Tibial nerve (tissue), 4 donors: ENCODE measurements at places on chromosomes 12 and 14.
A peak's percentile ranks its signal among the peaks of the same experiment; 100 is the strongest.

DNA sequence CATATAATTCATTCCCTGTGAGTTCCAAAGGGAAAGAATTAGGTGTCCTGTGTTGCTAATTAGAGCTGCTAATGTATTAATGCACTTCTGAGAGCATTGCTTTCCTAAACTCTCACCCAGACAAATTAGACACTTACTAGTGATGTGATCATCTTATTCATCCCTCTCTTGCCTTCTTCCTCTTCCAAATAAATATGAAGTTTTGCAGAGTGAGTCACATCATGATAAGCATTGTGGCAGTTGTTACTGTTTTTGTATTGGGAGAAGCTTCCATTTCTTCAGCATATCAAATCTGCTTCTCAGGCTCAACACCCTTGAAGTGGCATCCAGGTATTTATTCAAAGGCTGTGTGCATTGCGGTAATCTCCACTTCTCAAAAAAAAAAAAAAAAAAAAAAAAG, 37.3 kb upstream of the E2F7 start:
- DNase-seq: no peak

DNA sequence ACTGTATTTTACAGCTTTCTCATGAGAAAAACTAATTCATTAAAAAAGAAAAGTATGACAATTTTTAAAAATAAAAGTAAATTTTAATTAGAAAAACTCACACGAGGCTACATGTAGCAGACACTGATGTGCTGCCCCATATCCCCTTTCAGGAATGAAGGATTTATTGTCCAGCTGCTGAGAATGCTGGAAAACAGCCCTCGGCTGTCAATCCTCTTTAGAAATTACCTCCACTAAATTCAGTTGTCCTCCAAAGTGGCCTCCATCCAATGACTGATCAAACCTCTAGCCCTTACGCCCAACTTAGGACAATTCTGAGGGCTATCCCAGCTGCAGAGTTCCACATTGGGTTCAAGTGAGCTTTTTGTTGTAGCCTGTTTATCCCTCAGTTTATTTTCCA, 29.8 kb upstream of the AP4S1 start:
- no peak for DNase-seq

- DNase-seq: no peak
Observed at GRCh38 chr12:98352218-98352811, 163.1 kb upstream of the TMPO start.

DNA sequence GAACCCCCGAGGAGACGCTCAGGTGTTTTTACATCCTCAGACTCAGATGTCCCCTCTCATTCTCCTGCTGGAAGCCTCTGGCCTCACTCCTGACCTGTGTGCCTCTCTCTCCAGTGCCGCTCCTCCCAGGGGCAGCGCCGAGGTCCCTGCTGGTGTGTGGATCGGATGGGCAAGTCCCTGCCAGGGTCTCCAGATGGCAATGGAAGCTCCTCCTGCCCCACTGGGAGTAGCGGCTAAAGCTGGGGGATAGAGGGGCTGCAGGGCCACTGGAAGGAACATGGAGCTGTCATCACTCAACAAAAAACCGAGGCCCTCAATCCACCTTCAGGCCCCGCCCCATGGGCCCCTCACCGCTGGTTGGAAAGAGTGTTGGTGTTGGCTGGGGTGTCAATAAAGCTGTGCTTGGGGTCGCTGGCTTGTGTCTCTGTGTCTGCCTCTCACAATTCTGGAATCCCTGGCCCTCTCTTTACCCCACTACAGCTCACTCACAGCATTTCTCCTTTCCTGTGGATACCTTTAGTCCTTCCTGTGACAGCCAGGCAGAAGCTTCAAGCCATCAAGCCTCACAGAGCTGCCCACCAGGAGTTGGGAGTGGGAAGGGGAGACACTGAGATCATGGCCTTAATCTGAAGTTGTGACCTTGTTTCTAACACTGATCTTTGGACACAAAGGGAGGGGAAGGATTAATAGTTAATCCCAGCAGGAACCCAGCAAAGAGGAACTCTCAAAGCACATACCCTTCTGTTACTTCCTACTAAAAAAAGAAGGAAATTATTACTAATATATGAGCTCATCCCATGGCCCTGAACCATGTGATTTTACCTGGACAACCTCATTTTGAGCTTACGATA, 1.1 kb upstream of the SOAT2 start:
- DNase-seq: no peak

GRCh38 chr12:94427501-94428381, 31.9 kb downstream of the CEP83 start:
- peak; percentile 49 for DNase-seq

GRCh38 chr14:54654605-54655004, 87.7 kb downstream of the SAMD4A start:
- no peak for DNase-seq

DNA sequence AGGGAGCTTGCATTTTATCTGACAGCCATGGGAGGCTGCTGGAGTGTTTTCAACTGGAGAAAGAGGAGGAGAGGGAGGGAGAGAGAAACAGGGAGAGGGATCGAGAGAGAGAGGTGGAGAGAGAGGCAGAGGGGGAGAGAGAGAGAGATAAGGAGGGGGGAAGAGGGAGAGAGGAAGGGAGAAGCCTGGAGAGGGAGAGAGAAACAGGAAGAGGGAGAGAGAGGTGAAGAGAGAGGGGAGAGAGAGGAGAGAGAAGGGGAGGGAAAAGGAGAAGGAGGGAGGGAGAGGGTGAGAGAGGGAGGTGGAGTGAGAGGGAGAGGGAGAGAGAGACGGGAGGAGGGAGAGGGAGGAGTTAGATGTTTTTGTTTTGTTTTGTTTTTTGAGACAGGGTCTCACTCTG, 45.6 kb downstream of the DNAH10 start:
- no peak for DNase-seq

- no peak for DNase-seq
Observed at GRCh38 chr12:24780697-24781368, 168.1 kb downstream of the BCAT1 start.

DNA sequence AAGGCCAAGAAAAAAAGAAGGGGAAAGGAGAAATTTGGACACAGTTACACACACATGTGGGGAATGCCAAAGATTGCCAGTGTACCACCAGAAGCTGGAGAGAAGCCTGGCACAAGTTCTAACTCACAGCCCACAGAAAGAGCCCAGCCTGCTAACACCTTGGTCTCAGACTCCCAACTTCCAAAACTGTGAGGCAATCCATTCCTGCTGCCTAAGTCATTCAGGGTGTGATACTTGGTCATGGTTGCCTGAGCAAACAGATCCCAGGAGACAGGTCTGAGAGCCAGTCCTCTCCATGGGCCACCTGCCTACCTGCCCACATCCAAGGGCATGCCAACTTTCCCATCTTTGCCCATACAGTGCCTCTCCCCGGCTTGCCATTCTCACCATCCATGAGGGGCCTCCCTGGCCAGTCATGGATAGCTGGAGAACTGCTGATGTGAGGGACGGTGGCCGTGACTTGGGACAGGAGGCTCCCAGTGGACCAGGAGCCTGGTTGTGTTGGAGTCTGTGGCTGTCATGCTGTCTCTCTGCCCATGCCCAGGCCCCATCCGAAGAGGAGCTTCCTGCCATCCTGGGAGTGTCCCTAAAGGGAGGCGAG, 198.0 kb upstream of the RTL1 start:
- DNase-seq: no peak

DNA sequence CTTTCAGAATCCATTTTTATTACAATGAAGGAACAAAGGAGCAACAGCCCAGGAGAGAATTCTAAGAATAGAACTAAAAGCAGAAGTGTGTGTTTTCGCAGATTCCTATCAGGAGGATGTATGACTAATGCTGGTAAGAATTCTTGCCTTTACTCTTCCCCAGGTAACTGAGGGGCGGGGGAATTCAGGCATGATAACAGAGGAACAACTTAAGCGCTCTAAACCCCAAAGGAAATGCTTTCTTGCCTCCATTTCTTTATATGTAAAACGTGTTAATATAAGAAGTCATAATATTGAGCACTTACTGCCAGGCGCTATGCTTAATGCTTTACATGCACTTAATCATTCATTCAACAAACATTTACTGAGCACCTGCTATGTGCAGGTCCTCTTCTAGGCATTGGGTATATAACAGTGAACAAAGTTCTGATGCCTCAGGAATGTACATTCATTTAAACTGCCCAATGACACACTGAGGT, 4.5 kb downstream of the HCAR1 start:
- DNase-seq: no peak

DNA sequence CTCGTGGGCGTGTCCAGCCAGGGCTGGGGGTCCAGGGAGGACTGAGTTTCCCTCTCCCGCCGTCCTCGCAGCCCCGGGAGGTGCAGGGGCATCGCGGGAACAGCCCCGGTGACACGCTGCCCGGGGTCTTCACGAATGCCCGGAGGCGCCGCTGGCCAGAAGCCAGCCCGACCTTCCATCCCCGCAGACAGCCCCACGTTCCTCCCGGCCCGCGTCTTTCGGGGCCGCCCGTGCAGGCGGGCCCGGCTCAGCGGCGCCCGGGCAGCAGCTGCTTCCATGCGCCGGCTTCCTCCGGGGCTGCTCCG, 827 bp upstream of the TEDC1 start:
- DNase-seq: no peak

DNA sequence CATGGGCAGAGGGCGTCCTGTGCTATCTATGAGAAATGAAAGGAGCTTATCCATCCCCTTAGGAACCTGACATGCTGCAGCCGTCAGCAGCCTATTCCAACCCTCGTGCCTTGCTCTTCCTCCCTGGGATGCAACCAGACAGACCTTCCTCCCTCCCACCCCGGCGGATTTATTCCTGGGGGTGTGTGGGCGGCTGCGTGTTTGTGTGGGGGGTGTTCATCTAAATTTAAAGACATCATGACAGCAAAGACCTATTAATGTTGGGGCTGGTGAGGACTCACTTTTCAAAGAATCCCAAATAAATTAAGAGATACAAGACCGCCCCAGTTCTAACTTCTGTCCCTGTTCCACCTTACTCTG, 52.0 kb downstream of the WSCD2 start:
- DNase-seq: no peak

GRCh38 chr12:66397574-66398290, 95.4 kb downstream of the HELB start:
- DNase-seq: no peak

GRCh38 chr12:24979976-24980730, 31.3 kb upstream of the BCAT1 start:
- DNase-seq: no peak

DNA sequence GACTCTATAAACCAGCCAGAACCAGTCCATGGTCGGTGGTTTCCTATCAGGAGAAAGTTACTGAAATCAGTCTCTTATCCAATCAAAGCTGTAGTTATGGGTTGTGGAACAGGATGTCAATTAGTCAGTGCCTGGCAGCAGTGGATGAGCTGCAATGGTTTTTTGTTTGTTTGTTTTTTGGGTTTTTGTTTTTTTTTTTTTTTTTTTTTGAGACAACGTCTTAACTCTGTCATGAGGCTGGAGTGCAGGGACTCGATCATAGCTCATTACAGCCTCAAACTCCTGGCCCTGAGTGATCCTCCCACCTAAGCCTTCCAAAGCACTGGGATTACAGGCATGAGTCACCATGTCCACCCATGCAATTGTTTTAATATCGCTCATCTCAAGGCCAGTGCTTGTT, 113.3 kb upstream of the CAND1 start:
- no peak for DNase-seq

DNA sequence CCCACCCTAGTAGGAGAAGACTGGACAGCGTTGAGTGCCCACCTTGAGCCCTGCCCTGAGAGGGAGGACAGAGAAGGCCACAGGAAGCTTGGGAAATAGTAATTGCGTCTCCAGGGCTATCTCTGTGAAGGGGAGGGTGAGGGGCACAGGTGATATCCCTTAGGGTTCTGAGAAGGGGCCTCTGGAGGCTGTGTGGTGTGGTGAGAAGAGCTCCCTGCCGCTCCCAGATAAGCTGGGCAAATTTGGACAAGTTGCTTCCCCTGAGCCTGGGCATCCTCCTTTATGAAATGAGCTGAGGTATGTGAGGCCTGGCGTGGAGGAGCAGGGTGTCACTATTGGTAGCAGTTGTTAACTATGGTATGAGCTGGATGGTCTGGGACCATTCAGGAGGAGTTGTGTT, 23.5 kb upstream of the LRP1-AS start:
- no peak for DNase-seq

GRCh38 chr12:116320791-116321217, 43.3 kb upstream of the MED13L start:
- no peak for DNase-seq

GRCh38 chr14:104586832-104587620, 7.5 kb downstream of the C14orf180 start:
- DNase-seq: no peak

DNA sequence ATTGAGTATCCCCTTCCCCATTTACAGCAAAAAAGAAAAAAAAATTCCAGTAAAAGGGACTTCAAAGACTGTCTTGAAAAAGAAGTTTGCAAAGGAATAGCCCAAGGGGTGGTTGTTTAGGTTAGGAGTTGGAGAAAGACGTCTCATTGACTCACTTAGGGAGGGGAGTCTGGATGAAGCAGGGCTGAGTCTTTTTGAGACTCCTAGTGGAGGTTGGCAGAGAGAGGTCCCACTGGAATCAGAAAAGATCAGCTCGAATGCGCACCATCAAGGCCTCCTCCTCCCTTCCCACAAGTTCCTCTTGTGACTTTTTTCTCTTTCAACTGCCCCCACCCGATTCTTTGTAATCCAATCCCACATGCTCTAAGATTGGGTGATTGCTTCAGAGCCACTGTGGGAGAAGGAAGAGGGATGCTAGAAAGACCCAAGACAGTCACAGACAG, 1.9 kb downstream of the ARHGEF40 start:
- DNase-seq: peak; percentile 59

- no peak for DNase-seq
Observed at GRCh38 chr12:59928416-59928815, 332.6 kb downstream of the SLC16A7 start.

DNA sequence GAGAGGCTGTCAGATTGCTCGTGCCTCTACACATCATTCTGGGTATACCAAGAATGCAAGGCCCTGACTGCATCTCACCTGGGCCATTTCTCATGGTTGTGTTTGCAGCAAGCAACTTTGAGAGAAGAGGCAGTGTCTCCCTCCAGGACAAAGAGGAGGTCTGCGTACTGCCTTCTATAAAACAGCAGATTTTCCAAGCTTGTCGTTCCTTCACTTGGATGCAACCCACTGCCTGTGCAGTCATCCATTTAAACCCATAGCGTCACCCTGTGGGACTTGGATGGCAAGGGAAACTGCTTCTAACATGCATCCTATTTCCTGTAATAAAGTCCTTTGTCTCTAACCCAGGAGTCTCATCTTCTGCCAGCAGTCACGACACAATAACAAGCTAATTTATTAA, 1.3 kb downstream of the POMT2 start:
- no peak for DNase-seq

GRCh38 chr12:70197345-70197744, 45.9 kb upstream of the CNOT2 start:
- DNase-seq: no peak

GRCh38 chr14:51023964-51024363, 70.9 kb downstream of the TRIM9 start:
- no peak for DNase-seq

DNA sequence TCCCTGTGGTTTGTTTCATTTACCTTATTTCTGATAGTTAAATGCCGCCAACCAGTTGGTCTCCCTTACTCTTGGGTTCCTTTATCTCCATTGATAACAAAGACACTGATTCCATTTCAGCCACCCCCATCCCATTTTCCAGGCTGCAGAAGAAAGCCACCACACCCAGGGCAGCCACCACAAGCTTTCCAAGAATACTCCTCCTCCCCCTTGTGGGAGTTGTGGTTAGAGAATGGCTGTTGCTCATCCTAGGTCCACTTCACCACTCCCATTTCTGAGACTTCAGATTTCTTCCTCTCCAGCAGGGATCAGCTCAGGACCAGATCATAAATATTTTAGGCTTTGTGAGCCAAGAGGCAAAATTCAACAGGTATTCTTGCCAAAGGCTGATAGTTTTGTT, 73.9 kb downstream of the ANO4 start:
- no peak for DNase-seq
